Eye (tissue), 1 donor: ENCODE measurements at places on chromosomes 2 and 18.

DNA sequence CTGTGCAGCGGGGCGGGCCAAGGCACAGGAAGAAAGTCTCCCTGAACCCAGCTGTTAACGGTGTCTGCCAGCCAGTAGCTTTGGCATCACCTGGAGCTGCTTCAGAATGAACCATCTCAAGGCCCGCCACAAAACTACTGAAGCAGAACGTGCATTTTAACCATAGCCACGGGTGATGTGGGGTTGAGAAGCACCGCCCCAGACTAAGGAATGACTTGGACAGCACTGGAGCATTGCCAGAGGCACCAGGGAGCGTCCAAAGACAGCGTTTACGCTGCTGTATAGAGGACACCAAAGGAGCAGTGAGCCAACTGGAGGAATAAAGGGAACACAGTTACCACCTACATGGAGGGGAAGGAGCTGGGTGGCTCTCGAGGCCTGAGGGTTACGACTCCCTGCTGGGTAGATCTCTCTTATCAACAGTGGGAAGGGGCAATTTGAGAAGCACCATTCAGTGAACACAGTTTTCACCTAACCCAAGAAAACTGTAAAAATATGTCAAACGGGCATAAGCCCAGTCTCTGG lies 28.4 kb upstream of the LONRF2 start:
- no peak for DNase-seq

GRCh38 chr2:55165626-55166025 lies 66.5 kb downstream of the CLHC1 start:
- no peak for DNase-seq

DNA sequence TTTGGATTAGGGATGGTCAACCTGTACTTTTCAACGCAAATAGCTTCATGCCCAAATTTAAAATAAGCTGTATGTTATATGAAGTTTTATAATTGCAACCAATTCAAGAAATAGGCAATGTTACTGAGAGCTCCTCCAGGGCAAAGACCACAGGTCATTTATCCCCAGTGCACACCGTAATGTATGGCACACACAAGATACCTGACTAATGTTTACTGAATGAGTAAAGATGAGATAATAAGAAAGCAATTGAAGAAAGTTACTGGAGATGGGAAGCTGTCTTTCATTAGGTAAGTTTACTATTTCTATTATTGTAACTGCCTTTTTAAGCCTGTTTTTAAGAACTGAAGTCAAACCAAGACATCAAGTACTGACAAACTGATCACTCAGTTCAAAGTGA lies 184.5 kb upstream of the VRK2 start:
- DNase-seq: no peak

DNA sequence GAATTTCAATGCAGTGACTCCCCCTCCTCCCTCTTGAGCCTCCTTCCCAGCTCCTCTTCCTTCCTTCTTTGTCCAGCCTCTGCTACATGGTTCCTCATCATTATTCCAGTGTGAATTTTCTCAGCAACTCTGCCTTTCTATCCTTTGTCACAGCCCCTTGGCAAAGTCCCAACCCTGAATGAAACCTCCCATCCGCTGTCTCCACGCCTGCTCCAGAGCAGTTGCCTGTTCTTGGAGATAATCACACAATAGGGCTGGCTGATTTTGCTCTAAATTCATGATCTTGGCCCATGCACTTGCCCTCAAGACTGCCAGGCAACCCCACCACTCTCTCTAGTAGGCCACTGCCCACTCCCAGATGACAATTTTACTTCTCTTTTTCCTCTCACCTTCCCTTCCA lies 61.4 kb downstream of the BCL2L11 start:
- no peak for DNase-seq

DNA sequence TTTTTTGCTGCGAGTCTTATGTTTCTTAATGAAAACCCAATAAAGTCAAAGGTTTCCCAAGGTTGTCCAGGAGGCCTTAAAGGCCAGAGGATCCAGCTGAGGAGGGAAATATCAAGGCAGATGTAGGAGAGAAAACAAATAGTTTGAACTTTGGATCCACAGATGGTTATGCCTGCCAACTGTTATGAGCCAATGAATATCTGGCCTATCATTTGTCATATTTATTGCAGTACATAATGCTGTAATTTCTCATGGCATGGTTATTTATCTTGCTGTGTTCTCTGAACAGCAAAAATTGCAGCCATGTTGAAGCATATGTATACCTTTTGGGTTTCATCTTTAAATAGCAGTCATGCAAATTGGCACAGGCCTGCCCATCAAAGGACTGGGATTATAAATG lies 38.2 kb upstream of the CAVIN2 start:
- DNase-seq: no peak

DNA sequence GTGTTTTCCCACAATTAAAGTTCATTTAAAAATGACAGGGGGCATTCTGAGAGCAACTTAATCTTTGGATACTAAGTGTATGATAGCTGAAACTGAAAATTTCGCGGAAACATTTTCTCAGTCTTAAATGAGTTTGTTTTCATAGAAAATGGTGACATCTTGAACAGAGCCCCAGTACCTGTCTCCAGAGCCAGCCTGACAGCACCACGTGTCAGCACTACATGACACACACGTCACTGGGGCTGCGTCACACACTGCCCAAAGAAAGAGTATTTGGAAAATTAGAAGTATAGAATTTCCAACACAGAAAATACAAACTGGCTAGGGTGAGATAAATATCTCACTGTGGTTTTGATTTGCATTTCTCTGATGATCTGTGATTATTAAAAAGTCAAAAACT lies 50.8 kb downstream of the CMPK2 start:
- DNase-seq: no peak

GRCh38 chr2:233100192-233100998 lies 40.3 kb downstream of the INPP5D start:
- DNase-seq: no peak

GRCh38 chr2:141728886-141729285 lies 401.9 kb downstream of the LRP1B start:
- peak; percentile 57 for DNase-seq

DNA sequence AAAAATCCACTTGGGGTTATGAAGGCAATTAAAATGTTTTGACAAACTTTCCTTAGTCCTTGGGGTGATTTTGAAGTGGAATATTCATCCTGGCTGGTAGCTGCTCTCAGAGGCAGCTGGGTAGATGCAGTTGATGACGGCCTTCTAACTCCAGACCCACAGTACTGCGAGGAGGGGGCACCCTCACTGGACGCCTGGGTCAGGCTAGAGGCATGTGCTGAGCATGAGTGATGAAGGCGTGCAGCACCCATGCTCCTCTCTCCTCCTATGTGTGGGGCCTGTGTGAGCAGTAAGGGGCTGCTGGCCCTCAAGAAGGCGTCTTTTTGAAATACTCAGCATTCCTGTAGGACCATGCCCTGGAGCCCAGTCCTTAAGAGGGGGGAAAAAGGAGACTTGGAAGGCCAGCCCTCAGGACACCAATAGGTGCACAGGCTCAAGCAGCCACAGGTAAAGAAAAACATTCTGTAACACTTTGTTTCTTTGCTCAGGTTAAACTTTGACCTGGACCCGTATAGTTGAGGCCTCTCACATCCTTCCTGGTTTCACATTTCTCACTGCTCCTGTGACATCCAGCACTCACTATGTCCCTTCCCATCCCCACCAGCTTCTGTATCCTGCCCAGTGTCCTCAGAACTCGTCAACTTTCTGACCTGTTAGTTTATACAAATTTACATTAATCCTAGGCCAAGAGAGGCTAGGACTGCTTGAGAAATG lies 64.4 kb downstream of the CD8B2 start:
- DNase-seq: no peak

- DNase-seq: no peak
Measured at GRCh38 chr2:11914455-11914854, 168.0 kb downstream of the LPIN1 start.

- DNase-seq: no peak
Measured at GRCh38 chr2:206028101-206028500, 57.9 kb downstream of the INO80D start.

- DNase-seq: no peak
Measured at GRCh38 chr2:79734518-79734917, 221.7 kb downstream of the CTNNA2 start.

- DNase-seq: no peak
Measured at GRCh38 chr2:44560352-44560751, 198.6 kb downstream of the CAMKMT start.

- no peak for DNase-seq
Measured at GRCh38 chr2:72980535-72981217, 63.4 kb downstream of the EMX1 start.

- peak; percentile 50 for DNase-seq
Measured at GRCh38 chr2:44267796-44268648, 7.3 kb upstream of the SLC3A1 start.

- DNase-seq: no peak
Measured at GRCh38 chr2:156006721-156007618, 325.6 kb downstream of the NR4A2 start.

DNA sequence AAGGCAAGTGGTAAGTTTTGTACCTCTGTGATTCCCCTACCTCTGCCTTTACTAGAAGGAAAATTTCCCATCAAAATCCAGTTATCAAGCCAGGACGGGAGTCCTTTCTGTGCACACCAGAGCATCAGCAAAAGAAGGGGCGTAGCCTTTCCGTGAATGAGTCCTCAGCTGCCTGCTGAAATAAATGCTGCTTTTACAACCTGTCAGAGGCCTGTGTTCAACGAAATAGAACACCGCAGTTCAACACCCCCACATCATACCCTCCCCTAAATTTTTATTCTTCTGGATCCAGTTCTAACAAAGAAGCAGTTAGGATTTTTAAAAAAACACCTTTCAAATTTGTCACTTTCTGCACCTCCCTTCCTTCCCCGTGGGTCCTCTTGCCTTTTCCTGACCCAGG lies 135.8 kb downstream of the SETBP1 start:
- no peak for DNase-seq

DNA sequence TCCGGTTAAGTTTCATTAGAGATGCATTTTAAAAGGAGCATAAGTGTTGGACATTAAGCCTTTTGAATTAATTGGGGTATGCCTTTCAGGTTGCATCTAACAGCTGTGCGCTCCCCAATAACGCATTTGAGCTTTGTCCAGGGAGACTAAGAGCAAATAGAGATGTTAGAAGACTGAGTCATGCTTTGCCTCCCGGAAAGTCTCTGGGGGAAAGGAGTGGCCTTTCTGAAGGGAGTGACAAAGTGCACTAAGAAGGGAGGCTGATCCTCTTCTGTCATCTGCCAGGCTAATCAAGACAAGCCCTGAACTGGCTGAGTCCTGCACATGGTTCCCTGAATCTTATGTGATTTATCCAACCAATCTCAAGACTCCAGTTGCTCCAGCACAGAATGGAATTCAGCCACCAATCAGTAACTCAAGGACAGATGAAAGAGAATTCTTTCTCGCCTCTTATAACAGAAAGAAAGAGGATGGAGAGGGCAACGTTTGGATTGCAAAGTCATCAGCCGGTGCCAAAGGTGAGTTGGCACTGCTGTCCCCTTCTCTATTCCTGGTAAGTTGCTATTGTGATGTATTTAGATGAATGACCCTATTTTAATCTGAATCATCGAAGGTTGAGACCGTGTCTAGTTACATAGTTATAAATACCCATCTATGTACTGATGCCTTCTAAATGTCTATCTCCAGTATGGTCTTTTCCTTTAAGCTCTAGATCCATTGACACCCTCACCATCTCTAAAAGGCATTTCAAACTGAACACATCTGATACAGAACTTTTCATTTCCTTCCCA lies 12.1 kb downstream of the TTL start:
- DNase-seq: peak; percentile 49

DNA sequence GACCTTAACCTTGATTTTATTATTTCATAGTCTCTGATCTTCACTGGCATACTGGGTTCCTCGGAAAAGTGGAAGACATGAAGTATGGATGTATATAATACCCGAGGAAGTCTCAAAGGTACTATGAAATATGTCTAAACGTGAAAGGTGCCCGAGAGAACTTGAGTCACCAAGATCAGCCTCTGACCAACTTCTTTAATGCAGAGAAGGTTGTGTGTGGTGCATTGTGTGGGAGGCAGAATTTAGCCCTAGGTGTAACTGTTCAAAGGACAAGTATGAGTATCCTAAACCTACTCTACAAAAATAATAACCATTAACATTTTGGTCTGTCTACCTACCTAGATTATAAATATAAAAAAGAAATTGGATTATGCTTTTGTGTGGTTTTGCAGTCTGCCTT lies 36.1 kb downstream of the OSBPL6 start:
- DNase-seq: no peak

DNA sequence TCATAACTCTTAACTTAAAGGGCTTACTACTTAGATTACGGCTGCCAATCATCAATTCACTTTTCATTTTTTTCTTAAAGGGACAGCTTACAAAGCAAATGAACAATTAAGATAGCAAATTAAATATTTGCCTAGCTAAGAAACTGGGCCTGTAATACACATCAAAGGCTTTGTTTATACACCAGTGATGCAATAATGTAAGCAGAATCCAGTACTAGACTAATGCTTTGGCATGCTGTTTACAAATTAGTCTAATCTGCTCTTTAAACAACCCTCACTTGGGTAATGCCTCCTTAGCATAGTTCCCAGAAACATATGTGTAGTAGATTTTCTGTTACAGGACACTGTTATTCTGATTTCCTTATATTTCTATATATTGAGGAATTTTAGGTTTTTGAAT lies 105.8 kb downstream of the ARHGAP28 start:
- DNase-seq: no peak

DNA sequence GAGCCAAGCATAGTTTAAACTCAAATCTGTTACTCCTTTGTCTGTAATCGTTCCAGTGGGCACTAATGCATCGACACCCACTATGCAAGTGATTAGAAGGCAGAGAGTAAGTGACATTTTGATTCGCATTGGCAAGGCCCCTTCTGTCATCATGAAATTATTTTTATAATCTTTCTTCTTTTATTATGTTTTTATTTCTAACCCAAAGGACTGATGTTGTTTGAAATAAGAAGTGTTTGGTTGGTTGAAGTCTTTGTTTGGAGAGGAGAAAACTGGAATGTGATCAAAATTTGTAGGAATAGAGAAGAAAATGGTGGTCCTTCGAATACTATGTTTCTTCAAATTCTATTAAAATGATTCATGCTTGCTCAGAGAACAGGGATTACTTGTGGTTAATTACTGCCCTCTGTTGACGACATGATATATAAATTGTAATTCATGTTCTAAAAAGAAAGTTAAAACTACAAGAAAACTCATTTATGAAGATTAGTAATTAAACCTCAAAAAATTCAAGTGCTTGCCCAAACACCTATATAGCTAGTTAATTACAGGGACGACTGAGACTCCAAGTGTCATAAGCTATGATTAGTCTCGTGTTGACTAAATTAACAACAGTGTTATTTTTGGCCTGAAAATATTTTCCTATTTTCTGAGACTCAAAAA lies 26.4 kb upstream of the TFPI start:
- DNase-seq: peak; percentile 71

DNA sequence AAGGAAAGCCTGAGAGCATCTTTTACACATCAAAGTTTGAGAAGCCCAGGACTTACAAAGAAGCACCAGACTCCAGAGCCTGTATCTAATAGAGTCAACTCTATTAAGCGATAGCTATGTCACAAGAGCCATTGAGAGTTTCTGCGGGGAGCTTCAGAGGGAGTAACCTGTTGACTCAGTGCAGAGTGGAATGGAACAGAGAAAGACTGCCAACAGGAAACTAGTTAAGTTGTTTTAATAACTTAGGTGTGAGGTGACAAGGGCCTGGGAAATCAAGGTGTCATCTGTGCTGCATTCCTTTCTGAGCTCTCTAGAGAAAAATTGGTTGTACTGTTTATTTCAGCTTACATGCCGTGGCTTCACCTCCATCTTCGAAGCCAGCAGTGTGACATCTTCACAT lies 513.8 kb upstream of the POU3F3 start:
- no peak for DNase-seq
